ENCODE measurements at places on chromosomes 11 and 22.

- no peak for DNase-seq
These were observed 19.4 kb upstream of the VSTM5 start for GRCh38 chr11:93869830-93870229.

DNA sequence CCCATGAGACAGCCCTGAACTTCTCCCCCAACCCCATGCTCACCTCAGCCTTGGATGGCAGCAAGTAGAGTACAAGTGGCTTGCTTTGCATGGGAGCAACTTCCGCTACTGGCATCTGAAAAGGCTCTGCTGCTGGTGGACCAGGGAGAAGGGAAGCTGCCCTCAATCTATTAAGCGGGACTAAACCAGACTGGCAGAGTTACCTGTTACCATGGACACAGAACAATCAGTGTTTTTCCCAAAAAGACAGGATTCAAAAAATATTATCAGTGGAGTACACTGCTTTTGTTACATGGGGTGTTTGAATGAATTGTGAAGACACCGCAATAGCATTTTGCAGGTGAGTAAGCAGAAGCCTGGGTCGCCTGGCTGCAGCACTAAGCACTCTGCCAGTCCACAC, 631.4 kb upstream of the B3GAT1 start:
- no peak for DNase-seq

- DNase-seq, result no peak
These were observed 22.2 kb upstream of the UBASH3B start for GRCh38 chr11:122633219-122633829.

- DNase-seq, result no peak
These were observed 31.3 kb downstream of the CYTH4 start for GRCh38 chr22:37313376-37314314.

GRCh38 chr11:6746086-6746618, 25.6 kb downstream of the OR2AG2 start:
- peak; percentile 41 for DNase-seq

- no peak for DNase-seq
These were observed 20.1 kb upstream of the NNMT start for GRCh38 chr11:114276077-114276476.

DNA sequence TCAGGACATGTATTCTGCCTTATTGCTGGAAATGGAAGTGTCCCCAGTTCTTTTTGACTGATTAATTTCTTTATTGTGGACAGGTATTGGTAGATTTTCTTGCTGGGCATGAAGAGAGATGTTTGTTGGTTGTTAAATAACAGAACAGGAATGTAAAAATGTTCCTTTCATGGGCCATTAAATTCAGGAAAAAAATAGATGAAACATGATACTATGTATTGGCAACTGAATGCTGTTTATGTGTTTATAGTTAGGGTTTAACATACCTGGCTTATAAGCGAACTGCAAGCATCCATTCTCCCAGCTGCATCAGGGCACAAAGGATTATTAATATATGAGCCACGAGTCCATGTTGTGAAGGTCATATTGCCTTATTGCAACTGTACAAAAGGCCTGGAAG, 368.5 kb downstream of the NELL1 start:
- no peak for DNase-seq

GRCh38 chr11:3859373-3859881, 4.0 kb downstream of the STIM1 start:
- peak; percentile 46 for DNase-seq

DNA sequence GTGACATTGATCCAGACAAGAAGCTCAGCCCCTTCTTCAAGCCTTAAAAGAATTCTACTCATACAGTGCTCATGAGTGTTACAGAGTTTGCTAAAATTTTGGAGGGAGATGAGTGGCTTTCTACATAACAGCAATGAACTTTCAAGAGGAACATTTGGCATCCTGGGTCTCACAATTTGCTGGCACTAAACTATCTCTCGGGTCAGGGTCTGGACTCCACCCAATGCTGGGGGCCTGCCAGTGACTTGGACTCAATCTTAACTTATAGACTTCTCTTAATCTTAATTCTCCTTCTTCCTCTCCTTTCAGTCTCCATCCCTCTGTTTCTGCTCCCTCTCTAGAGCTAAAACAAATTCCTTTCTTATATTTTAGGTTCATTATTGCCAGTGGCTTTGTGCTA, 317.9 kb downstream of the TMEM135 start:
- DNase-seq, result no peak

GRCh38 chr11:134513585-134514120, 101.6 kb upstream of the B3GAT1 start:
- no peak for DNase-seq

- DNase-seq, result no peak
These were observed 29.8 kb upstream of the OR56B4 start for GRCh38 chr11:6077723-6078122.

DNA sequence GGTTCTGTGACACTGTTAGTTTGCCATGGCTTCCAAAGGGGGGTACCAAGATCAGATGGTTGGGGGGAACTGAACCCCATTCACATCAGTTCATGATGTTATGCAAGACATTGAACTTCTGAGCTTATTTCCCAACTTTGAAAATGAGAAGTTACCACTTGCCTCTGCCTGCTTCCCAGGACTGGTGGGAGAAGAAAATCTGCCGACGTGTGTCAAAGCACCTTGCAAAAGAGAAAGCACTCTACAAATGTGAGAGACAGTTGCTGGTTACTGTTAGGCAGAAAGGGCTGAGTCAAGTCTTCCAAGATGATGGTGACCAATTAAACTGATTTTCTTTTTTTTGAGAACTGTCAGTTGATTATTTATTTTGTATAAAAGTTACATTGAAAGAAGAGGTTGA, 45.6 kb downstream of the SMCO4 start:
- DNase-seq, result no peak

DNA sequence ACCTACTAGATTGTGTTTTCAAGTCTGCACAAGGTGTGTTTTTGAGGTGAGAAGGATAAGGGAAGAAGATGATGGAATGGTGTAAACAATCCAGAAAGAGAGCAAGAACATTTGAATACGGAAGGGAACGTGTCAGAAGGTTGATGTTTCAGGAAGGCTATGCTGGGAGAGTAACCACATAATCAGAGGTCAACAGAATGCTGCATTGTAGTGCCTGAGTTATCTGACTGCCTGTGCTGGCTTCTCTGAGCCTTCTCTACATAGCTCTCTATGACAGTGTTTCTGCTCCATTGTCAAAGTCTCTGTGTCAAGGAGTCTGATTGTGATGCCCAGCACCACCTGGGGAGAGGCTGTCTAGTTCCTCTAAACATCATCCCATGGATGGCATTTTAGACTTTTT, 74.1 kb downstream of the CYB5R2 start:
- DNase-seq, result no peak

GRCh38 chr11:69965821-69966582, 112.1 kb upstream of the ANO1 start:
- no peak for DNase-seq

GRCh38 chr11:113647108-113647507, 59.0 kb downstream of the TMPRSS5 start:
- DNase-seq, result no peak

DNA sequence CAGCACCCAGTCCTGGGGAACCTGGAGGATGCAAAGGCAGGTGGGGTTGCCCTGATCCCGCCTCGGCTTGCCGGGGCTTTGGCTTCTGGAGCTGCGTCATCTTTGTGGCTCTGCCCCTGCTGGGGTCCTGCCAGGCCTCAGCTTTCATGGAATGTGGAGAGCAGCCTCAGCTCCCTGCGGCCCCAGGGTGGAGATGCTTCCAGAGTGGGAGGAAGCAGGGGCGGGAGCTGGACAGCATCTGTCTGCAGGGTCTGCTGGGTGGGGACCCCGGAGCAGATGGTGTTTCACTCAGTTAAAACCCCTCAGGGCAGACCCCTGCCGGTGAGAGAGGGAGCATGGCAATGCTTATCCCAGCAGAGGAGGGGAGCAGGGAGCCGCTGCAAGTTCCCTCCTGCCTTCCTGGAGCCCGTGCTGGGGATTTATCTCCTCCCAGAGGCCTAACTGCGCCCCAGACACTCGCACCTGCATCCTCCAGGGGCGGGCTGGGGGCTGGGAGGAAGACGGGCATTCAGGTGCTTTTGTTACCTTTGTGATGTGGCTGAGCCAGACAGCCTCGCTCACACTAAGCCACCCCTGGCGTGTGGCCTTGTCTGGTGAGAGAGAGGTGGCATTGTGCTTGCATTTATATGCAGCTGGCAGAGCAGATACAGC, 15.7 kb downstream of the GRIK4 start:
- DNase-seq, result no peak

- DNase-seq, result no peak
These were observed 200.0 kb upstream of the SEZ6L start for GRCh38 chr22:25969286-25969685.

GRCh38 chr11:81278991-81279390, 1454.7 kb downstream of the FAM181B start:
- DNase-seq, result no peak

DNA sequence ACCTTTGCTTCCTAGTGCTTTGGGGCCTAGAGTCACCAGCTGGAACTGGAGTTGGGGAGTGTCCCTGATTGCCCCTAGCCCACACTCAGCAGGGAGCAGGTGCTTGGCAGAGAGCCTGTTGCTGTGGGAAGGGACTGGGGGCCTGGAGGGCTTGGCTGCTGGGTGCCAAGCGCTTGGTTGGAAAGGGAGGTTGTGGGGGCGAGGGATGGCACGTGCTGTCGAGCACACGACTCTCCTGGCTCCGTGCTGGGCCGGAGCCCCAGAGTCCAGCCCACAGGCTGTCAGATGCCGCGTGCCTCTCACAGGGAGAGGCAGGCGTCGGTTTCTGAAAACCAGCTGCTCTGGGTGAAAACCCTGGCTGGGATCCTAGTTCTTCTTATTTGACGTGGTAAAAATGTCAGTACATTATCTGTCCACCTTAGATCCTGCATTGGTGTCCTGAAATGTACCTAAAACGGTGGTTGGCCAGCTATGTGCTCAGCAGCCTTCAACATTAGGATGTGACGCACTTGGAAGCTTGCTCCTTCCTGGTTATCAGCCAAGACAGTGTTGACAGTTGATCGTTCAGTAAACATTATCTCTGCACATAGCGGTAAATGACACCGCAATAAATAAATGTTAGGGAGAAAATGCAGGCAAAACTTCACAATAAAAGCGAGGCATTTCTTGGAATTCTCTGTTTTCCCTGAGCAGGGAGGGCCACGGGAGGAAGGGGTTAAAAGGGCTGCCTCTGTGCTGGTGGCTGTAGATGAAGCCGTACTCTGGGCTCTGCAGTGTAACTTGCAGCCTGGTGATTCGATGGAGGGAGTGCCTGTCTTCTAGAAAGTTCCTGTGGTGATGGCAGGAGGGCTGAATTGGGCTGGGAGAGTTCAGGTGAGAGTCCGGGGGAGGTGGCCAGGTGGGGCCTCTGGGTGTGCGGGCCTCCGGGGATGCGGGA, 29.2 kb downstream of the GRAMD4 start:
- DNase-seq, result no peak

- DNase-seq, result no peak
These were observed 61.2 kb upstream of the RCN1 start for GRCh38 chr11:32029721-32030120.

DNA sequence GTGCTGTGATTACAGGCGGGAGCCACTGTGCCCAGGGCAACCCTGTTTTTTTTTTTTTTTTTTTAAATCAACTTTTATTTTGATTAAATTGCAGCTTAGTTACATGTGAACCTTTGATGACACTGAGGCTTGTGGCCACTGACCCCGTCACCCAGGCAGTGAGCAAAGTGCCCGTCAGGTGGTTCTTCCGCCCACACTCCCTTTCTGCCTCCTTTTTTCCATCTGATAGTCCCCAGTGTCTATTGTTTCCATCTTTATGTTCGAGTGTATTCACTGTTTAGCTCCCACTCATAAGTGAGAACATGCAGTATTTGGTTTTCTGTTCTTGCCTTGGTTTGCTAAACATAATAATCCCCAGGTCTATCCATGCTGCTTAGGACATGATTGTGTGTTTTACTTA, 110.9 kb upstream of the GRK3 start:
- peak; percentile 43 for DNase-seq

DNA sequence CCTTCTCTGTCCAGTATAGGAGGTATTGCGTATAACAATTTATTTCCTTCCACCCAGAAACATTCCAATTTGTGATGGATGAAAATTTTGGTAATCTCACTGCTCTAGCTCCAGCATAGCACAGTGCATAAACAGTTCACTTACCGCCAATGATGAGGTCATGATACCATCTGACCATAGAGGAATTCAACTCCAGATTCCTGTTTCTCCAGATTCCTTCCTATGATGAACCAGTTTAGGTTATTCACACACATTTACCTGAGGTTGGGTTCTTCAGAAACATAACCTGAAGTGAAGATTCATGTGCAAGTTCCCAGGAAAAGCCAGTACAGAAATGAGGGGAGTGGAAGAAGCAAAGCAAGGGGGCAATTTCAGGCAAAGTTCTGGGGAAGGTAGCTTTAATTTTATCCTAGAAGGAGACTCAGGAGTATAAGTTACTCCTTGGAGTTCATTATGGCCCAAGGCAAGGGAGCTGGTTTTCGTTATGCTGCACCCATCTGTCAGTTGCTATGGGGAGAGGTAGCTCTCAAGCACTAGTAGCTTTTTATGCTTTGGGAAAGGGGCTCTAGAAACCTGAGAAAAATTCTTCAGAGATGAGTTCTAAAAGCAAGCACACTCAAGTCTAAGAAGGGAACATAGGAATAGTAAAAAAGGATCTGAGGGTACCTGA, 121.6 kb downstream of the CASP12 start:
- DNase-seq, result no peak

DNA sequence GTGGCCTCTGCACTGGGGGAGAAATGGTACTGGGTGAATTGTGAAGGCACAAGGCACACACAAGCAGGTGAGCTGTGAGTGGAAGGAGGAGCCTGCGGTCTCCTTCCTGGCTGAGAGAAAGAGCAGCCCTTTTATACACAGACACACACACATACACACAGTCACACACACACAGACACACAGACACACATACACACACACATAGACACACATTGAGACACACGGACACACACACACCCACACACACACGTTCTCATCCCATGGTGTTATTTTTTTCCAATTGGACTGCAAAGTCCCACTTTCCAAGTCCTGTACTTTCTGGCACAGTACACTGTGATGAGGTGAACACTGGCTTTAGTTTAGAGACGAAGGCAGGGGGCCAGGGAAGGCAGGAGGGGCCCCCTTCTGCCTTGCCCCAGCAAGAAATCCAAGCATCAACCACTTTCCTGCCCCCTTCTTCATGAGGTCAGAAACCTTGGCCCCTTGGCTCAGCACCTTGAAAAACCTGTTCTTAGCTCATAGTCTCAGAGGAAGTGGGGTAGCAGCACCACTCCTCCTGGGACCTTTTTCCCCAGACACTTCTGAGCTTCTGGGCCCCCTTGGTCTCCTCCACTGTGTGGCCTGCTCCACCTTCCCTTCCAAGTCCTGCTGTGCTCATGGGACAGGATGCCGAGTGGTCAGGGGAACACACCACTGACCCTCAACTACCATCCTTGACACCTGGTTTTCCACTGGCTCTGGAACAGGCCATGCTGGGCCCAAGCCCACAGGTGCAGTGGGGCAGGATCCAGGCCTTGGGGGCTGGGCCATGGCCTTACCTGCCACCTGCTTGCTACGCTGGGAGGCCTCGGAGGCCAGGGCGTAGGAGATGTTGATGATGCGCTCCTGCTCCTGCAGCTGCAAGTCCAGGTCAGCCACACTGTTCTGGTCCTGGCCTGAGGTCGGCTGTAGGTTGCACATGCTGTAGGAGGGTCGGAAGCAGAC, 43.8 kb downstream of the C11orf58 start:
- no peak for DNase-seq

All from stimulated activated naive CD8-positive, alpha-beta T cell treated with anti-CD3 and anti-CD28 coated beads, Interleukin-15, Interleukin-2, amounts not matched to agents 100 U/mL and 50 U/mL, for 24 hours (primary cell).